Activated CD4-positive, alpha-beta T cell treated with anti-CD3 and anti-CD28 coated beads, Interleukin-2, amount 50 U/mL, for 48 hours (primary cell): ENCODE measurements at places on chromosomes 6 and 20.

DNA sequence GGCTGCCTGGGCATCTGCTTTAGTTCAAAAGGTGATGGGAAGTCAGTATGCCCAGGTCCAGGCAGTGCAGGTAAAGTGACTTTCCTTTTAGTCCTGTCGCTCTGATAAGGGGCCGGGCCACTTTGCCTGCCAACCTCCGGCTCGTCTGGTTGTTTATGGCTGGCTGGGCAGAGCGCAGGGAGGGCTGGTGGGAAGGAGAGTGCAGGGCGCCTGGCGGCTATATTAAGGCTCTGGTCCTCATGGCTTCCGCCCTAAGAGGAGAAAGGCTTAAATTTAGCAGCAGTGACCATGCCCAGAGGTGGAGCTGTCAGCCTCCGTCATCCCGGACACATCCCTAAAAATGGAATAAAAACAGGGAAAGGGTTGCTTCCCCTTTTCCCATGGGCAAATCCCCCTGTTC is 14.6 kb downstream of the GATA5 start:
- no peak for DNase-seq

GRCh38 chr6:154567695-154568220 is 57.3 kb upstream of the CNKSR3 start:
- no peak for DNase-seq

GRCh38 chr6:29943053-29943966 is 978 bp downstream of the HLA-A start:
- DNase-seq = no peak

- DNase-seq = no peak
Observed at GRCh38 chr6:30446259-30446658, 43.0 kb upstream of the HLA-E start.

DNA sequence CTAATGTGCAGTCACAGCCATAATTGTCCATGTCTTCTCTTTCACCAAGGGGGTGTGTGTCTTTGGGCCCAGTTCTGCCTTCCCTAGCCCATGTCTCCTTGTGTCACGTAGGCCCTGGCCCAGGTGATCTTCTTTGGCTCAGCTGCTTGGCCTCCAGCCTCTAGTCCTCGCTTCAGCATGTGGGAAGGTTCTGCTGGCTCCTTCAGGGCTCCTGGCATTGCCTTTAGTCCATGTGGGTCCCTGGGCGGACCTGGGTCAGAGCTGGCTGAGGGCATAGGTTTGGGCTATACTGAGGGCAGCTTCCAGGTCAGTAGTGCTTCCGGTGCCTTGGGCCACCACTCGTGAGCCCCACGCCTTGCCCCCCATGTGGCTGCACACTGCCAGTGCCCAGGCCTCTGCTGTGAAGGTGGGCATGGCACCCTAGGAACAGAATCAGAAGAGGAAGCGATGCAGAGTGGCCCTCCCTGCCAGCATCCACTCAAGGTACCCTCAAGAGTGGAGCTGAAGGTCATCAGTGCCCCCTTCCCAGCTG is 12.8 kb downstream of the AARS2 start:
- no peak for DNase-seq

DNA sequence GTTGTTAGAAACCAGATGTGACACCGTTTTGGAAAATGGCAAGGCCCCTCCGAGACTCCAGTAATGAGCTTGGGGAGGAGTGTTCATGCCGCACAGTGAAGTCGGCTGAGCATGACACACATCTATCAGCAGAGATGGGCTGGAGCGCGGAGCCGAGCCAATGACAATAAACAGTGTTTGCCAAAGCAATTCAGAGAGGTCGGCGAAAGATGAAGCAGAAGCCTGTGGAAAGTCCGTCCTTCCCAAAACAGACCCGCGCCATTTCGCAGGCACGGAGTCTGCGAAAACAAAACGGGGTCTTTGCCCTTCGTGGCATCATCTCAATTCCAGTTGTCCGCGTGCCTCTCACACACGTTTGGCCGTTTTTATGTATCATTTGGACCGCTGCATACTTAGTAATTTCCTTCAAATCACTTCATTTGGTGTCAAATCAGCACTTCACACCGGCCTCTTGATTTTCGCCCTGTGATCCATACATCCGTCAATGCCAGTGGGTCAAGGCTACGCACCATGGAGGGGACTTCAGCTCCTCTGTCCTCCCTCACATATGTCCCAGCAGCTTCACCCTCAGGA is 71.3 kb downstream of the SULF2 start:
- no peak for DNase-seq

- DNase-seq = no peak
Observed at GRCh38 chr6:4936681-4937041, 67.2 kb downstream of the RPP40 start.

- no peak for DNase-seq
Observed at GRCh38 chr20:32845786-32846185, 12.9 kb upstream of the EFCAB8 start.

- no peak for DNase-seq
Observed at GRCh38 chr20:47490795-47491194, 10.9 kb upstream of the NCOA3 start.

DNA sequence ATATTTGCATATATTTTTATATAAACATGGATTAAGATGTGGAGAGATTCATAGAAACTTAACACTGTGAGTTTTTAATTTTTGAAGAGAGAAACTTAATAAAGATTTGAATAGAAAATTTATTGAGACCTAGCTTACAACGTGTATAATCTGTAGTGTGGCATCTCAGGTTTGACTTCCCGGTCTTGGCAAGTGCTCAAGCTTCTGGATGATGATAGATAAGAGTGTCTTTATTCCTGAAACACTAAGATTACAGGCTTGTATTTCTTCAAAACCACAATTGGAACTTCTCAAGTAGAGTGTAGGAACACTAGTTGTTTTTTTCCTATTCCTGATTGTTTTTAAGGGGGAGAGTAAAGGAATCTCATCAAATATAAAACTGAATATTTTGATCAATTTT is 64.6 kb upstream of the NOTCH4 start:
- no peak for DNase-seq

GRCh38 chr6:56724455-56724854 is 81.8 kb upstream of the DST start:
- DNase-seq = no peak

- DNase-seq = no peak
Observed at GRCh38 chr6:141097471-141097870, 1035.3 kb upstream of the GJE1 start.

GRCh38 chr6:30590509-30590908 is 19.3 kb downstream of the ABCF1 start:
- no peak for DNase-seq

GRCh38 chr20:16201191-16201590 is 372.1 kb downstream of the KIF16B start:
- DNase-seq = no peak

DNA sequence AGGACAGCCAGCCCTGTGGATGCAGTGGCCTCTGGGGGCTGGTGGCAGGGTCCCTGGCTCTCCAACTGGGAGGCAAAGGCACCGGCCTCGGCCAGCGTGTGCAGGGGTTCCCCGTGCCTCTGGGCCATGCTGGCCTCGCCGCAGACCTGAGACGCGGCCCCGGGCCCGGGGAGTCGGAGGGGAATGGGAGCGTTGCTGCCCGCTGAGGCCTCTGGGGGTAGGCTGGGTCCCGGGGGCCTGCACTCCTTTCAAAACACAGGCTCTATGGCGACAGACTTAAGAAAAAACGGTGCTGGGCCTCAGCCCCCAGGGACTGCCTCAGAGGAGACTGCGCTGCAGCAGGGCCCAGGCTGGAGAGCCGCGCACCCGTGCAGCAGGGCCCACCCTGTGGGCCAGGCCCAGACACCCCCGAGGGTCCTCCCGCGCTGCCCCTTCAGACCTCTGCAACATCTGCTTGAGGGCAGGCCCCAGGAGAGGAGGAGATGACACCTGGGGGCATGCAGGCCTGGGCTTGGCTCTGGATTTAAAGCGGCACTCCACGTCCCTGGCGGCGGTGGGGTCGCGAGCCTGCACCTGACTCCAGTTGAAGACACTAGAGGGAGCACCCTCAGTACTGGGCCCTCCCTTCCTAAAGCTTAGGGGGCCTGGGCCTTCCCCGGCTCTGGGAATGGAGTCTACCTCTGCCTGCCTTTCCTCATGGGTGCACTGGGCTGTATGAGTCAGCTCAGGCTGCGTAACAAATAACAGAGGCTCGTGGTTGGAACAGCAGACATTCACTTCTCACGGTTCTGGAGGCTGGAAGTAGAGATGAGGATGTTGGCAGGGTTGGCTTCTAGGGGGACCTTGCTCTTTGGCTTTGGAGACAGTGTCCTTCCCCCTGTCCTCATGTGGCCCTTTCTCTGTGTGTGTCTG is 117.4 kb upstream of the RPS6KA2 start:
- DNase-seq = no peak

DNA sequence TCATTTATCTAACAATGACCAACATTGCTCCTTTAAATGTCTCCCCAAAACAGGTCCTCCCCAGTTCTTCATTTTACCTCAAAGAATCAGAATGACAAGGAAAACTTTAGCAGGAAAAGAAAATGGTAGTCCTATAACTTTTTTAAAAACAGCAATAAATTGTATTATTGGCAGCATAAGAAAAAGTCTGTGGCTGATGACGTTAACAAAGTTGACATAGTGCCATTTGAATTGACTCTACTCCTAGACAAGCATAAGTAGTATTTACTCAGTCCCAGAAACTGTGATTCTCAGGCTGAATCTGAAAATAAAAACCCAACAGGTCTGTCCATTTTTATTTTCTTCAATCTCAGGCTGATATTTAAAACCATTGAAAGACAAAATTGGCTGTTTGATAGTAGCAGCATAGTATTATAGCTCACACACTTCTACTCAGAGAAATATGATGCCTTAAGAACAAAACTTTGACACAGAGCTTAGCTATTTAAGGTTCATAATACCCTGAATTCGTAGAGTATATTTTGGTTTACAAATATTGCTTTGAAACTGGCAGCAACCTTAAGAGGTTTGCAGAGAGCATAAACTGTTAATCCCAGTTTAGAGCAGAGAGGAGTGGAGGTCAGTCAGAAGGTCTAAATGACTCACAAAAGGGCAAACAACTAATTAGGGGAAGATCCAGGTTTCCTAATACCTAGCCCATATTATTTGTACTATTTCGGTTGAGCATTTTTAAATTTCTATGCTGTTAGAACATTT is 35.0 kb upstream of the TENT5A start:
- DNase-seq = no peak

GRCh38 chr6:54361734-54362133 is 53.5 kb downstream of the TINAG start:
- DNase-seq = no peak

DNA sequence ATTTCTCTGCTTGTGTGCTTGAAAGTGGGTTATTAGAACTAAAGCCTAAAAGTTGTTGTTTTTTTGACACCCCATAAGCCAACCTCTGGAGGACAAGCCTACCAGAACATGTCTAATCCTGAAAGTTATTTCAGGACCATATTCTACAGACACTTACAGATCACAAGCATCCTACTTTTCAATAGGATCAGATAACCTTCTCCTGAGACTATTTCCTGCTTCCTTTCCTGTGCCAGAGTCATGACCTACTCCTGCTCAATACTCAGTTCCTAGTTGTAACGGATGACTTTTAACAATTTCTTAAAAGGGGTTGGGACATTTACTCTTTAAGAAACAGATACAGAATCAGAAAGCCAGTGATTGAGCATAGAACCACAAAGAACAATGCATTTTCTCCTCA is 5.3 kb upstream of the FILIP1 start:
- no peak for DNase-seq

DNA sequence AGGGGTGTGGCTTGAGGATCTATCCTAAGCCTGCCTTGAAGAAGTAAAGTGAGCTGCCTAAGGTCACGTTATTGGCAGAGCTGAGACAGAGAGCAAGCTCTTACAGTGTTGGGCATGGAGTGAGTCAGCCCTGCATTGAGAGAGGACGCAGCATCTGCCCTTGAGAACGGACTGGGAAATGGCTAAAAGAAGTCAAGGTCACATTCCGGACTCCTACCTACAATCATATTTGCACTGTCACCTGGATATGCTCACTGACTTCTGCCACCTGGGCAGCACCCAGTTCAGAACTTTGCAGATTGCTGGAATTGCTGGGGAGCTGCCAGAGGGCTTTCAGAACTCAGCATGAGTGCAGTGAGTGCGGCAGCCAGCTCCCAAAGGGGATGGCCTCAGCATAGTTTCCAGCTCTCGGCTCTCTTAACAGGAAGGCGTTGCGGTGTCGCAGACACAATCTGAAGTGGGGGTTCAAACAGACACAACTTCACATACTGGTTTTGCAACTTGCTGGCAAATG is 199.3 kb upstream of the SGK1 start:
- no peak for DNase-seq

DNA sequence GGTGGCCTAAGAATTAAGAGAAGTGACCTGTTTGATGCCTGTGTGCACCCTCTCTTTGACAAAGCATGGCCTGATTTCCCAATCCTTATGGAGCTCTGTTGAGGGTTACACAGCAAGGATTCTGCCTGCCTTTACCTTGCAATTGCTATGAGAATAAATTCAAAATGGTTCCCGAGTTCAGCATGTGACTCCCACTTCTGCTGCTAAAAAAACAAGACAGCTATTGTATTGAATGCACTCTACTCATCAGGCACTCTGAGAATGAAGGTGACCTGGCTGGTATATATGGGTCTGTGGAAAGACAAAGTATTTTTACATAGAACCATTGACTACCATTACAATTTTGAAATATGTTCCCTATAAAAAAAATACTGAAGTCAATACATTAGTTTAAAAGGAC is 190.3 kb downstream of the ATXN1 start:
- DNase-seq = no peak

DNA sequence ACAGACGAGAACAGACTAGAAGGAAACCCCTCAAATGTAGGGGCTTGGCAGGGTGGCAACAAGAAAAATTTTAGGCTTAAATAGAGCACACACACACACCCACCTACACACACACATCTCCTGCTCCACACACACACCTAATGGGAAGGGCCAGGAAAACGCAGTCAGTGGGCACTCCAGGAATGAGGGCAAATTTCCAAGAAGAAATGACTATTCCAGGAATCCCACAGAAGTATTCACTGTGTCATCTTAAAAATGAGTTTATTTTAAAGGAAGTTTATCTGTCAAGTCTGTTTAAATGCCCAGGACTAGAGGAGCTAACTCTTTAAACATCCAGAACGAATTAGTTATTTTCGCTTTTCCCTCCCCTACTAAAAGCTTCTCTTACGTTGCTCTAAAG is 13.0 kb downstream of the ALDH8A1 start:
- DNase-seq = no peak

GRCh38 chr6:158703111-158703836 is 53.4 kb downstream of the SYTL3 start:
- no peak for DNase-seq

DNA sequence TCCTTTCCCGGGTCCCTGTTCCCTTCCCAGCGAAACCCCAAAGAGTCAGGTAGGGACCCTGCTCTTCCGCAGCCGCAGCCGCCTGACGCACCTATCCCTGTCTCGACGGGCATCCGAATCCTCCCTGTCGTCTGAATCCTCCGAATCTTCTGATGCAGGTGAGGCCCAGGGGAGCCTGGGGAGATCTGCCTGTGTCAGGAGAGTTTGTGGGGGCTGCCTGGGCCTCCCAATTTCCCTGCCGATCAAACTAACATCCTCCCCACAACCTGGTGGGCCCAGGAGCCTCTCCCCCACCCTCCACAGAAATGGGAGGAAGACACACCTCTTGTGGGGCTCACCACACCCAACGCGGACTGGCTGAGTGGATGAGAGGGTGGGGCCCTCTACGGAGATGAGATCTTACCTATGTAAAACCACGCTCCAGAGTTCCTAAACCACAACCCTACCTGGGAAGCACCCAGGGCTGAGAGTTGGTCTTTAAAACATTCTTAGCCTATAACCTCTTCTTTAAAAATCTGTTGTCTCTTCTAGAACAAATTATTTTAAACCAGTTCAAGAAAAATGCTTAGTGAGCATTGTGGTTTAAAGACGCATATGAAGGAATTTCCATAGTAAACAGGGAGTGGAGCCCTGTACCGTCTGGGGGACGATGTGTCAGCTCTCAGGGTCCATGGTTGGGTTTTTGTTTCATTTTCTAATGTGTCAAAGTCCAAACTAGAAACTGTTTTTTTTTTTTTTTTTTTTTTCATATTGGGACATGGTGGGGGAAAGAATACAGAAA is 1.7 kb downstream of the CDC25B start:
- no peak for DNase-seq
